Inflammatory macrophage (primary cell): ENCODE measurements at places on chromosomes 6 and 20.
A peak's percentile ranks its signal among the peaks of the same experiment; 100 is the strongest.

- no peak for DNase-seq
Measured at GRCh38 chr6:19697744-19698290, 139.4 kb upstream of the ID4 start.

- DNase-seq, result no peak
Measured at GRCh38 chr6:17064975-17065374, 36.9 kb upstream of the STMND1 start.

- no peak for DNase-seq
Measured at GRCh38 chr20:41798930-41799502, 180.8 kb upstream of the CHD6 start.

DNA sequence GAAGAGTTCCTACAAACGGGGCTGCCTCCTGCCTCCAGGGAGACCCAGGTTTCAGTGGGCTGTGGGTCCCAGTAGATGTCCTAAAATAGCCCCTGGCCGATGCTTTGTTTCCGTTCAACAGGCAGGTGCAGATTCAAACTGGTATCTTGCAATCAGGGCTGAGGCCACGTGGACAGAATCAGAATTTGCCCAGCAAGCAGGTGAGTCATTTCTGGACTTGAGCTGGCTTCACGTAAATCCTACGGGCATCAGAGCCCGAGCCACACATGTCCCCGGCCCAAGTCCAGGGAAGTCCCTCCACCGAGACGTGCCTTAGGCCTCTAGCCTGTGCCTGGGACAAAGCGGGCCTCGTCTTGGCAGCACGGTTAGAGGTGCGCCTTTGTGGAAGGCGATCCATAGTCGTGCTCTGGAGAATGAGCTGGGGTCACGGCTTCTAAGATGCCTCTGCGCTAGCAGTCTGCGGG is 101.6 kb upstream of the FRMD1 start:
- DNase-seq, result no peak

GRCh38 chr20:48789185-48789668 is 38.6 kb downstream of the PREX1 start:
- no peak for DNase-seq

- DNase-seq, result no peak
Measured at GRCh38 chr6:51502996-51503395, 584.4 kb downstream of the PKHD1 start.

DNA sequence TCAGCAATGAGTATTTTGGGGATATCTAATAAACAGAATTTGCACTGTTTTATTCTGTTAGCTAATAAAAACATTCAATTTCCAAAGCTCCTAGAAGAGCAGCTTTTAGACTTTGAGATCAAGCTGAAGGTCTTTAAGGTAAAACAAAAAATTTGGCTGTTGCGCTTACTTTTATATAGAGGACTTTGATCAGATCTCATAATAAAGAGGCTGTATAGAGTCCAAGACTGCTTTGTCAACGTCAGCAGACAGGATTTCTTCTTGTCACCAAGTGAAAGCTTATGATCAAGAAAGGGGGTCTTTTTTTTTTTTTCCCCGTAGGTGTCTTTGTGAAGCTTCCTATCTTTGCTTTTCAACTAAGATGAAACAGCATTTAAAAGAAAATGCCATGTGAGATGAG is 556.5 kb upstream of the SLC35B3 start:
- no peak for DNase-seq

GRCh38 chr6:3627501-3627900 is 124.0 kb downstream of the PXDC1 start:
- DNase-seq, result no peak

DNA sequence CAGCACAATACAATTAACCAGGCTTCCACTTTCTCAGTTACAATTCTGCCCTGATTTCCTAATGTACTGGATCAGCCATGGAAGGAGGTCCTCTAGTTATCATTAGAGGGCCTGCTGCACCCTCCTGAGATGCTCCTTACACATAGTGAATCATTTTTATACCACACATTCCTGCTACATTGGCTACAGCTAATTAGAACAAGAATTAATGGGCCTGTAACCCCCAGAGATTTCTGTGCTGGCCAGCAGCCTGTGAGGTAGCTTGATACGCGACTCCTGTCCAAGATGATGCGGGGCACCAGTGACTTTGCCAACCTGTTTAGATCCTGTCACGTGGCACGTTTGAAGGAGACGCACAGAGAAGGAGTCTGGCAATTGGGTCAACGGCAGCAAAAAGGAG is 422.8 kb downstream of the EPM2A start:
- no peak for DNase-seq

- DNase-seq, result no peak
Measured at GRCh38 chr6:72588155-72588554, 33.7 kb upstream of the KCNQ5 start.

- DNase-seq, result peak; percentile 84
Measured at GRCh38 chr20:37381621-37382471, 35.9 kb downstream of the SRC start.

GRCh38 chr6:163643866-163644265 is 229.3 kb downstream of the QKI start:
- DNase-seq, result no peak

GRCh38 chr6:138012682-138013081 is 94.5 kb downstream of the PERP start:
- no peak for DNase-seq

DNA sequence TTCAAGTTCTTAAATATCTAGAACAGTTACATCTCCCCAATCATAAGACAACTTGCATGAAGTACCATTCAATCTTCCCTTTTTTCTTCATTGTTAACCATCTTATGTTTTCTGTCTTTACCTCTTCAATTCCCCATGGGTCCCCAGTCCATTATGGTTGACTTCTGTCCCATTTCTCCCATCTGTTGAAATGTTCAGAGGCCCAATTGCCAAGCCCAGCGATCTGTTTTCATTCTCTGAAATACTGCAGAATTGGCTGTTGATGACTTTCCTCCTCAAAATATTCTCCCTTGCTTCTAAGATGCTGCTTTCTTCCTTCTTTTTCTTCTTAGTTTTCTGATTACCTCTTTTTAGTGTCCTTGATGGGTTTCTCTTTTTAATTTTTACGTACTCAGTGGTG is 26.0 kb downstream of the DSTN start:
- no peak for DNase-seq

GRCh38 chr6:125913864-125914351 is 42.7 kb upstream of the HINT3 start:
- DNase-seq, result peak; percentile 57

- no peak for DNase-seq
Measured at GRCh38 chr20:51340451-51340840, 202.1 kb downstream of the NFATC2 start.

DNA sequence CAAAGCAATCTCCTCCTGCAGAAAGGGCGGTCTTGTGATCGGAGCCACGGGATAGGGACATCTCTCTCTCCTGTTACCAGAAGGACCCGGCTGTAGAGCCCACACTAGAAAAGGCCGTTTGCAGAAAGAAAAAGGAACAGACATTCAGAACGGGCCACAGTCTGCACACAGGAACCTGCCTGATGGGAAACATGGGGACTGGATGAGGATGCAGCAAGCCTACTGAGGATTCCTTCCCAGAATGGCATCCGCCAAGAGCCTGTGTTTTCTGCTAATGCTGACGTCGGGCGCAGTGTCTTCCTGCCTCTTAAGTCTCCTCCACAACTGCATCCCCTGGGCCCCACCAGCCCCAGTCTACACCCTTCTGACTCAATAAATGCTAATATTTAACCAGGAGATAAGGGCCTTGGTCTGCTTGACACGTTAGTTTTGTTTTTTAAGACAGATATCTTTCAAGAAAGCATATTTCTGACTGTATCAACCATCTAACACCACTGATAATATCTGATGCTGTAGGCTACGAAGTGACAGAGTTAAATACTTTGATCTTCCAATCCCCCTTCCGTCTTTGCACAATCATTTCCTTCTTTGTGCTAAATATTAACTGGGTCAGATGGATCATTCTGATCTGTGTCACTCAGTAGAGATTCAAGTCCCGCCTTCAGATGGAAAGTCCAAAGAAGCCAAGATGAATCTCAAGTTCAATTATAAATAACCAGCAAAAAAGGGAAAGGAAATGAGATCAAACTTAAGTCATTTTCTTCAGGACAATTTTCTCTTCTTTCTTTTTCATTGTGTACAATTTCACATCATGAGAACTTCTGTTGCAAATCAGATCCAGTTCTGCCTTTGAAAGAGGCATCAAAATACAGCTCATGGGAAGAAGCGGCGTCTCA is 20.7 kb downstream of the FAM50B start:
- DNase-seq, result no peak

DNA sequence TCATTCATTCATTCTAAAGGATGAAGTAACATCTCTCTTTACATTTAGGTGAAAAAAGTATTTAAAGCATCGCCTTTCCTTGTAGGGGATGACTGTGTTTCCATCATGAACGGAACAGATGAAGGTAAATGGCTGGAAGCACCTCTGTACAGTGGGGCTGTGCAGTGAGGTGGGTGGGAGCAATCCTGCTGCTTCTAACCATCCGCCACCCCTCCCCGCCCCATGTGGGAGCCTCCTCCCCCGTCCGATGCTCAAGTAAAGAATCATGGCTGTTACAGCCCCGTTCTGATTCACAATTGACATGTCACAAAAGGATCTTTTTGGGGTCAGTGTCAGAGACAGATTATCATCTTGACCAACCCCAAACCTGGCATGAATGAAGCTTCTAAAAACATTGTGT is 19.3 kb downstream of the ENTPD6 start:
- no peak for DNase-seq

DNA sequence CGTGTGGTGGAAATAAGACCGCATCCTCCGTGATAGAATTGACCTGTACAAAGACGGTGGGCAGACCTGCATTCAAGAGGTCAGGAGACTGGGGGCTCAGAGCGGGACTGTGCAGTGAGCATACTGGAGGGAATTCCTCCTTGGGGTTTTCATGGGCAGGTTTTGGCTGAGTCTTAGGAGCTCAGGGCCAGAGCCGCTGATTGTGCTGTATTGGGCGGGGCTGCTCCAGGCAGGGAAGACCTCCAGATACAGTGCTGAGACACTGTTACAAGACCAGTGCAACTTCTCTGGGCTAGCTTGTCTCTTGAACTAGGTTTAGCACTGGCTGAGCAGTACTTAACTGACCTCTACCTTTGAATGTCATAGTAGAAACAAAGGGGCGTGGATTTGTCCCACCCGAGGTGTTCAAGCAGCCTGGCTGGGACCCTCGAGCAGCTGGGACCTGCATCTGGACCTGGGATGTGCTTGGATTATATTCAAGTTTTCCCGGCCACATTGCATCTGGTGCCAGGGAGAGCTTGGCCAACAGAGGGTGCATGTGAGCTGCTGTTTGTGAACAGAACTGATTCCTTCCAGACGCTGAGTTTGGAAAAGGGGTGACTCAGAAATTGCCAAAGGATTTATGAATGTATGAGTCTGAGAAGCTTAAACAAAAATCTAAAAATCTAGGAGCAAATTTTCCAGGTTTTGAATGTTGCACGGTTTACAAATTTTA is 33.4 kb upstream of the SLC22A1 start:
- peak; percentile 17 for DNase-seq

DNA sequence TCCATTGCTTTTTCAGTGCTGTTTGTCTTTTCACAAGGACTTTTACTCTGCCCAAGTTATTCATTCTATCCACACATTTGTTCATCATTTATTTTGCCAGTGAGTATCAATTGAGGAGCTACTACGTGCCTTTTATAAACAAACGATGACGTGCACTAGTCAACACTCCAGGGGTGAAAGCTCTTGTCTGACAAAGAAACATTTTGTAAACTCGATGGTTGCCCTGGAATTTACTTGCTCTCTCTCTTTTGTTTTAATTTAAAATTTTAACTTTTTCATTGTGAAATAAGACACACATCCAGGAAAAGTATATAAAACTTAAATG is 8.3 kb upstream of the MRPS18A start:
- DNase-seq, result no peak

DNA sequence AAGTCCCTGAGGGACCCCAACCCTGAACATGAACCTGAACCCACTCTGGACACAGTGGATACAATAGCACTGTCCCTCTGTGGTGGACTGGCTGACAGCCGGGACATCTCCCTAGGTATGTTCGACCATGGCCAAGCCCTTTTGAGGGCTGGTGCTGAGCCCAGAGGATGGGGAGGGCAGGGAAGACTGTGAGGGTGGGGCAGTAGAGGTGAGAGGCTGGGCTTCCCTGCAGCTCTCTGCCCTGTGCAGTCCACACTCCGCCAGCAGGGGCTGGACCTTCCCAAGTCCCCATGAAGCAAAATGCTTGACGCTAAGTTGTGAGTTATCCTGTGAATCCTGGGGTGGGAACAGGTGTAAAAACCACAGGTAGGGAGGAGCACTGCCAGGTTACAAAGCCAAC is 11.5 kb downstream of the LPIN3 start:
- no peak for DNase-seq

- no peak for DNase-seq
Measured at GRCh38 chr6:109143191-109143590, 47.9 kb downstream of the CEP57L1 start.

- no peak for DNase-seq
Measured at GRCh38 chr6:92124200-92124651, 1295.1 kb downstream of the EPHA7 start.

DNA sequence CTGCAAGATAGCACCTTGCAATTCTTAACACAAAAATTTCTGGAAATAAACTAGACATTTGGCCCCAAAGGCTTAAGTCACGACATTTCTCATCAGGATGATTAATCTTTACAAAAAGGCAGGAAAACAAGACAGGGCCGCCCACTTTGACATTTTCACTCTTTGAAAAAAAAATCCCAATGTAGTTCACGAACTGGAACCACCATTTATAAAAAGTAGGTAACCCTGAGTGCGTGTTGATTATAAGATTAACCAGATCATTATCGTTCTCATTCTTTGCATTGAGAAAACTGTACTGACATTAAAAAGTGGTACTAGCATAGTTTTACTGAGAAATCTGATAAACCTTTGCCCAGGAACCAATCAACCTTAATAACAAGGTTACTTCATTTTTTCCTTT is 108.8 kb downstream of the HUS1B start:
- DNase-seq, result no peak

- peak; percentile 37 for DNase-seq
Measured at GRCh38 chr6:4303638-4304037, 168.3 kb upstream of the ECI2 start.

GRCh38 chr6:68650142-68650541 is 15.1 kb downstream of the ADGRB3 start:
- no peak for DNase-seq

- DNase-seq, result no peak
Measured at GRCh38 chr20:7237251-7237650, 469.8 kb downstream of the BMP2 start.

DNA sequence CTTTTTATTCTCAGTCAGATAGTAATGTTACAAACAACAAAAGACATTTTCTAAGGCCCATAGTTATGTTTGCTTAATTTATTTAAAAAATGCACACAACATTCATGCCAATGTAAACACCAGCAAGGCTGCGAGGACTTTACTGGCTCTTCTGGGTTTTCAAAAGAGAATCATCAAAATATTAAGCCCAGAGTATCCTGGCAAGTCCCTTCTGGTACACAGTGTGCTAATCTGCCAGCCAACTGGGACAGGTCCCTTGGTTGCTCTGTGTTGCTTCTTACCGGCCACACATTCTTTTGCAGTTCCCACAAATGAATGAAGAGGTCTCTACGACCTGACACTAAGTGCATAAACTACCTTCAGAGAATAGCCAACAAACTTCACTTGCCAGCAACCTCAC is 42.6 kb upstream of the SPDEF start:
- DNase-seq, result no peak
